NCI-H1930 (cell line): ENCODE measurements at places on chromosomes 3 and 15.

DNA sequence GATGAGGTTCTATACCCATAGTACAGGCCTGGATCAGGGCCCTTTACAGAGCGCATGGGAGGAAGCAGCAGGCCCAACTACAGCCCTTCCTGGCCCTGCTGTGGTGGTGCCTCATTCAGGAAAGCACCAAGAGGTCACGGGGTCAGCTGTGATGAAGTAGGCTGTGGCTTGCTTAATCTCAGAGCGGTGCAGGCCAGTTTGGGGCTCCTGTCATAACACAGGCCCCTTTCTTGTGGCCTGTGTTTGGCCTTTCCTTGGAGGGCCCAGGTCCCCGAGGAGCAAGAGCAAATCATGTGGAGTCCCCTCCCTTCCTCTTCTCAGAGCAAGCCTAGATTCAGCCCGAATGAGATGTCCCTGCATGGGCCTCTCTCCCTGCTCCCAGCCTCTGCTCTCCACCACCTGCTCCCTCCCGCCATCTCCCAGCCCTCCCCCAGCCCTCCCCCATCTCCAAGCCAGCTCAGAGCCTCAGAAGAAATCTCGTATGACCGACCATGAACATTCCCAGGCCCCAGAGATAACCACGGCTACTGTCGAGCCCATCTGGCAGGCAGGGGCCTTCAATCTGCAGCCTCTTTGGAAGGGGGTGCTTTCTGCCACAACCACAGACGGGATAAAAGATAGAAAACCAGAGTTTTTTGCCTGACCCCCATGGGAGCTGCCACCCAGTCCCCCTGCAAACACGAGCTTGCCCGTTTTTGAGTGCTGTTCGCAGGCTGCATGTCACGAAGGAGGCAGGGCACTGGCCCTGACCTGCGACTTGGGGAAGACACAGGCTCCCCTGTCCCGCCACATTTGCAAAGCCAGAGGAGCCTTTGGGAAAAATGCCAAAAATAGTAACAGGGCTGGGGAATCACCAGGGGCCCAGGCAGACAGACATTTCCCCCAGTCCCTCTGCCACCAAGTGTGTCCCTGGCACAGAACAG lies 32.3 kb upstream of the DUSP7 start:
- no peak for DNase-seq

DNA sequence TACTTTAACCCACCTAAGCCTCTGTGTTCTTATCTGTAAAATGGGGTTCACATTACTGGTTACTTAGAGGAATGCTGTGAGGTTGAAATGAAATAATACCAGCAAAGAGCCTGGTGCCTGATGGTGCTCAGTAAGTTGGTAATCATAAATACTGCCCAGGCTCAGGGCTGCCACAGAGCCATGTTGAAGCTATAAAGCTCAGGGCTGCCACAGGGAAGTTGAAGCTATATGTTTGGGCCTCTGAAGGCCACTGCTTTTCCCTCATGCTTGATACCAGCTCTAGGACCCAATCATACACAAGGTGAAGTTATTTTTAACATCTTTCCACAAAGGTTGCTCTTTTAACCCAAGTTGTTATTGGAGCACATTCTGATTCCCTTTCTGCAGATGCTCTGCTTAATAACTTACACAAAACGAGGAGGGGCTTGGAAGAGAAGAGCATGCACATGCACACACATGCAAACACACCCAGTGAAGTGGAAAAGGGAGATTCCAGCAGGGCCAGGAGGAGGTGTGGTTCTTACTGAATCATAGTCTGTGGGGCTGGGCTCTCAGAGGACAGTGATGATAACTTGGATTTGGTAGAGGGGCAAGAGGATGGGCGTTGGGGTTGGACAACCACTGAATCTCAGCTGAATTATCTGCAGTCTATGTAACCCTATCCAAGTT lies 17.4 kb downstream of the PARP14 start:
- DNase-seq, result no peak

- DNase-seq, result no peak
Measured at GRCh38 chr3:126288314-126288713, 68.9 kb downstream of the KLF15 start.

- no peak for DNase-seq
Measured at GRCh38 chr3:169548194-169548593, 115.3 kb downstream of the MECOM start.

- DNase-seq, result no peak
Measured at GRCh38 chr15:33226559-33227181, 32.2 kb upstream of the FMN1 start.

DNA sequence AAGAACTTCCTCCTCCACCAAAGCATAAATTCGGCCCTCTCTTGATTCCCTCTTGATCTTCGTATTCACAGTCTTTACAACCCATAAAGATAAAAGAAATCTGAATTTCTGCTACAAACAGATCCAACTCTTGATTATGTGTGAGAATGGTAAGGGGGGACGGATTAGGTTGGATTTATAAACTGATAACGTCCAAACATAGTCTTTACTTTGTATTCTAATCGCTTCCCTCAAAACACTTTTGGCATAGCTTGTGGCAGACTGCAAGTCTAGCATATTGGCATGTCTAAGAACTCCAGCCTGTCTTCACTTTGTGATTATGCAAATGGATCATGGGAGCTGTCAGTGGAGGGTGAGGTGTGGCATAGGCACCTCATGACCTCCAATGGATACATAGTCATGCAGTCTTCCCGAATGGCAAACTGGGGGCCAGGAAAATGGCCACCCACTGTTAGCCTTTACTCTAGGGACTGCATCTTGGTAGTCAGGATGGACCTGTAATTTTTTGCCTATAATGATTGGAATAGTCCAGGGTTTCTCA lies 24.3 kb upstream of the GPR171 start:
- DNase-seq, result no peak

DNA sequence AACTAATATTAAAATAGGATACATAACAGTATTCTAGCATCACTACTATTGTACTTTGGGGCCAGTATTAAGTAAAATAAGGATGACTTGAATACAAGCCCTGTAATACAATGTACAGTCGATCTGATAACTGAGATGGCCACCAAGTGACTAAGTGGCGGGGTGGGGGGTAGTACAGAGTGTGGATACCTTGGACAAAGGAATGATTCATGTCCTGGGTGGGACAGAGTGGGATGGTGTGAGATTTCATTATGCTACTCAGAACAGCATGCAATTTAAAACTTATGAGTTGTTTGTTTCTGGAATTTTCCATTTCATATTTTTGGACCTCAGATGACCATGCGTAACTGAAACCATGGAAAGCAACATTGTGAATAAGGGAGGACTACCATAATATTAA lies 46.0 kb downstream of the SLC7A14 start:
- no peak for DNase-seq

- DNase-seq, result no peak
Measured at GRCh38 chr3:69082805-69083204, 1.9 kb upstream of the ARL6IP5 start.

DNA sequence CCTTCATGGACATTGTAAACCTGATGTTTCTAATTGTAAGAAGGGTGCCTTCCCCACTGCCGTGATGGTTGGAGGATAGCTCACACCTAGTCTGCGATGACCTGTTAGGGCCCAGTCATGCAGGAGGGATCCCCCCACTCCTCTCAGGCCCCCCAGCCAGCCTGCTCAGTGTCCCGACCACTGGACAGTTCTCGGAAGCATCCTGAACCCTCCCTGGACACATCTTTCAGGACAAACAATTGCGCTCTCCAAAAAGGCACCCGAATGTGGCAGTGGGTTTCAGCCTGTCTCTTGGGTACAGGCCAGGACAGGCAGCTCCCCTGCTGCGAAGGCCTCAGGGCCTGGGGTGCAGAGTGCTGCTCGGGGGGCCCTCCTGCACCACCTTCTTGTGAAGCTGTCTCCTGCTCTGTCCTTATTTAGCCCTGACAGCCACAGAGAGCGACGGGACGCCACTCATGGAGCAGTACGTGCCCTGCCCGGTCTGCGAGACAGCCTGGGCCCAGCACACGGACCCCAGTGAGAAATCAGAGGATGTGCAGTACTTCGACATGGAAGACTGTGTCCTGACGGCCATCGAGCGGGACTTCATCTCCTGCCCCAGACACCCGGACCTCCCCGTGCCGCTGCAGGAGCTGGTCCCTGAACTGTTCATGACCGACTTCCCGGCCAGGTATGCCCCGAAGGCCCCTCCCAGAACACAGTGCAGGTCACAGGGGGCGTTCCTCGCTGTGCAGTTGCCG lies 132.3 kb downstream of the LRRK1 start:
- no peak for DNase-seq

DNA sequence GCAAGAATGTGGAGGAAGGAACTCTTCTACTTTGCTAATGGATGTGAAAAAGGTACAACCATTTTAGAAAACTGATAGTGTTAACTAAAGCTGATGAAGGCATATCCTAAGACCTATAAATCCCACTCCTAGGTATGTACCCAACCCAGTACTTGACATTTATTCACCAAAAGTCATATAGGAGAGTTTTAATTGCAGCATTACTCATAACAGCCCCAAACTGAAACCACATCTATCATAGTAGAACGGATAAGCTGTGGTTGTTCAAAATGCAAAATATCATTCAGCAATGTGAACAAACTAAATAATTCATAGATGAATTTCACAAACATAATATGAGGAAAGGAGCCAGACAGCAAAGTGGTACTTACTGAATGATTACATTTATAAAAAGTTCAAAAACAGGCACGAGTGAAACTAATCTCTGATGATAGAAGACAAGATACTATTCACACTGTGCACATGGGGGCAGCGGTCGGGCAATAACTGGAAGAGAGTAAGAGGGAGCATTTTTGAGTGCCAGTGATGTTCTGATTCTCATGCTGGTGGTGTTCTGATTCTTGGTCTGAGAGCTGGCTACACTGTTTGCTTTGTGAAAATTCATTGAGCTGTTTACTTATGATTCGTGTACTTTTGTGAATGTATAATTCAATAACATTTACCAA lies 34.3 kb downstream of the GOLIM4 start:
- no peak for DNase-seq

DNA sequence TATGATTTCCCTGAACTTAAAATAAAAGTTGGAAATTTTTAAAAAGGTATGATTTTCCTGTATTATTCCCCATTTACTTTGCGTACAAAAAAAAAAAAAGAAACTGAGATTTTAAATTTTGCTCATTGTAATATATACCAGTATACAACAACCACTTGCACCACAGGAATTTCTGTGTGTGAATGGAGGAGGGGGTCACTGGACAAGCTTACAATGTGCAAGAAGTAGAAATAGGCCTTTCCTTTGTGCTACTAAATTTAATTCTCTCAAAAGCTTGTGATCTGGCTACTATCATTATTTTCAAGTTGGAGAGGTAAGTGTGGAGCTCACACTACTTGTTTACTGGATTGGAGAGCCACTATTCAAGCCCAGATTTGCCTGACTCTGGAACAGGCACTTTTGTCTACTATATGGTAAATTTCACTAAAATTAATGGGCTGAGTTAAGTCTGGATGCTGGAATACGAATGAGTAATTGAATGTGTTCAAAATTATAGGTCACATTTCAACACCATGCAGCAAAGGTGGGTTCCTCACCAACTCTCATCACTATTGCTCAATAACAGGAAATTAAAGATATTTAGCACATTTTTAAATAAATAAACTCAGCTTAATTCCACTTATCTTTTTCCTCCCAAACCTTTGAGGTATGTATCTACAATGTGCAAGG lies 148.0 kb upstream of the MBNL1 start:
- no peak for DNase-seq

- DNase-seq, result no peak
Measured at GRCh38 chr3:67362686-67363085, 291.7 kb downstream of the SUCLG2 start.

- DNase-seq, result no peak
Measured at GRCh38 chr3:42014921-42015533, 53.1 kb upstream of the ULK4 start.

DNA sequence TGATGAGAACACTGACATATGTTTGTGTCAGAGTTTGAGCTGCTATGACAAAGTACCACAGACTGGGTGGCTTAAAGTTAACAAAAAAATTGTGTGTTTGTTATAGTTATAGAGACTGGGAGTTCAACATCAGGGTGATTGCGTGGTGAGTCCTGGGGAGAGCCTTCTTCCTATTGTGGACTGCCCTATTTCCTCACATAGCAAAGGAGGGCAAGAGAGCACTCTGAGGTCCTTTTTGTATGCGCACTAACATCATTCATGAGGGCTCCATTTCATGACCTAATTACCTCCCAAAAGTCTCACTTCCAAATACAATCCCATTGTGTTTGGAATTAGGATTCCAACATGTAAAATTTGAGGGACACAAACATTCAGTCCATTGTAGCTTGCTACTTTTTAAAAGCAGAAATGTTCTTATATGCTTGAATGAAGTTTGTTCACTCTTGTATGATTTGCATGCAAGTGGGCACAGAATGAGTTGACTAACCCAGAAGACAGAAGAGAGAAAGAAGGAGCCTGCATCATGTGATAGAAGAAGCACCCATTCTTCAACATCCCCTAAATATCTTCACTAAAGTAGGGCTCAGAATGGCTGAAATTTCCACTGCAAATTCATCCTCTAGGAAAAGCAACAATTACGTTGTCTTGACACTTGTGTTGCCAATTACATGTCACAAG lies 18.9 kb upstream of the ALCAM start:
- DNase-seq, result no peak

- no peak for DNase-seq
Measured at GRCh38 chr3:189167027-189167766, 4.6 kb upstream of the TPRG1 start.

- DNase-seq, result no peak
Measured at GRCh38 chr3:12947504-12948369, 106.4 kb upstream of the RPL32 start.

- DNase-seq, result no peak
Measured at GRCh38 chr3:143464850-143465249, 345.3 kb downstream of the CHST2 start.

GRCh38 chr3:13045241-13045903 lies 27.9 kb downstream of the IQSEC1 start:
- no peak for DNase-seq

DNA sequence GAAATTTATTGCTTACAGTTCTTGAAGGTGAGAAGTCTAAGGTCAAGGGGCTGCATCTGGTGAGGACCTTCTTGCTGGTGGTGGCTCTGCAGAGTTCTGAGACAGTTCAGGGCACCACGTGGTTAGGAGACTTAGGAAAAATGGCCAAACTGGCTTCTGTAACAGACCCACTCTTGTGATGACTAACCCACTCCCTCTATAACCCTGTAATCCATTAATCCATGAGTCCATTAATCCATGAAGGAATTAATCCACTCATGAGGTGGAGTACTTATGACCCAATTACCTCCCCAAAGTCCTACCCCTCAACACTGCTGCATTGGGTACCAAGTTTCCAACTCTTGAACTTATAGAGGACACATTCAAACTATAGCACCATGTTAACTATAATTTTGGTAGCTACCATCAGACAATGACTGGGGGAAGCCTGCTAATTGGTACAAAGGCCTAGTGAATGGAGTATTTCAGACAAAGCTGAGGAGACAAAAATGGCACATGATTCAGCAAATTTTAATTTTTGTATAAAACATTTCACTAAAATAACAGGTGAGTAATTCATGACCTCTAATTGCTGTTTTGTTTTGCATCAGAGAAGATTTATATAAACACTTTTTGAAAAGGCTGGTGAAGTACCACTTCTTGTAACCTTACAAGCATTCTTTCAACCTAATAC lies 374.1 kb upstream of the TBL1XR1 start:
- DNase-seq, result no peak

- DNase-seq, result no peak
Measured at GRCh38 chr15:59165726-59166125, 40.9 kb upstream of the LDHAL6B start.
